Thymus (tissue), 14 donors: ENCODE measurements at places on chromosomes 16 and 17.

- DNase-seq, result no peak
These were observed 82.1 kb downstream of the OR1D5 start for GRCh38 chr17:2981325-2981724.

- no peak for DNase-seq
These were observed 2.1 kb downstream of the FMNL1 start for GRCh38 chr17:45223539-45224528.

- DNase-seq, result no peak
These were observed 279.0 kb upstream of the IRX5 start for GRCh38 chr16:54651440-54652195.

GRCh38 chr17:82320140-82320840, 2.9 kb upstream of the CD7 start:
- DNase-seq, result no peak

DNA sequence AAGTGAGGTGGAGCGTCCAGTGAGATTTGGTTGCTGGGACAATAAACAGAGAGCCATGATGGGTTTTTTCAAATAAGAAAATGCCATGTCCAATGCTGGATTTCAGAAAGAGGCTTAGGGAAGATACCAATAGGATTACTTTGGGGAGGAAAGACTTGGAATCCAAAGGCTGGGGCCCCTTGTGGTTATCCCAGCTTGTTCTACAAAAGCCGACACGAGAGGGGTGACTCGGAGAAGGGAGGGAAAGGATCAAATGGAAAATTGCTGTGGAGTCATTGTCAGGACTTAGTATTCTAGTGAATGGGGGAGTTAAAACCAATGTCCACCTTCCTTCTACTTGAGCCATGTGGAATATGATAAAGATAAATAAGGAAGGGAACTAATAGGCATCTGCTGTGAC, 305.5 kb downstream of the SOX9 start:
- DNase-seq, result no peak

DNA sequence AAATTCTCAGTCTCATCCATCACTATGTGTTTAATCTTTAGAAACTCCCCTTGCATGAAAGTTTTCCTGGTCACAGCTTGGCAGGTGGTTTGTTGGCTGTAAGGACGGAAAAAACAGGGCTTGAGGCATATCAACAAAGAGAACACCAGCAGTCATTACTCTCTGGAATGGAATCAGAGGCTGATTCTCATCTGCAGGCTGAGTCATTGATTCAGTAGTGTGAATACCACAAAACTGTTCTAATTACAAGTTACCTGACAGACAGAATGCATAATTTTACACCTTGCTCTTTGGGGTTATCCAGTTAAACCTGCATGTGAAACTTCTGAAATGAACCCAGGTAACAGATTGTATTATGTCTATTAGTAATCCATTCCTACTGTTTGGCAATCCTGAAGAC, 11.5 kb upstream of the SLFN12L start:
- no peak for DNase-seq

DNA sequence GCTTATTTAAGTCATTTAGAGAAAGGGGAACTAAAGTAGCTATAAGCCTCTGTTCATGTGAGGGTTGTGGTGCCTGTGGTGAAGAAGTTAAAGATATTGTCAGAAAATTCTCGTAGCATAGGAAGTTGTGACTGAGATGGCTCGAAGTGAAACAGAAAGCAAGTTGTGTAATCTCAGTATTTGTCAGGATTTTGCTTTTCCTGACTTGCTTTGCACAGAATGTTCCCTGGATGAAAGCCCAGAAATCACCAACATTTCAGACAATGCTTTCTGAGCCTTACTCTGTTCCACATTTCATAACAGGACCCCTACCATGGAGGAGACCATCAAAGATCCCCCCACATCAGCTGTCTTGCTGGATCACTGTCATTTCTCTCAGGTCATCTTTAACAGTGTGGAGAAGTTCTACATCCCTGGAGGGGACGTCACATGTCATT, 10.6 kb downstream of the CALCOCO2 start:
- peak; percentile 61 for DNase-seq
